ENCODE measurements at places on chromosomes 1 and 21.

GRCh38 chr1:161305867-161306519 is 3.8 kb downstream of the MPZ start:
- DNase-seq = peak; percentile 94

GRCh38 chr21:37172646-37173045 is 94.5 kb downstream of the VPS26C start:
- no peak for DNase-seq

GRCh38 chr21:33488936-33489335 is 2.6 kb downstream of the DNAJC28 start:
- DNase-seq = no peak

GRCh38 chr1:161182214-161182613 is 4.9 kb upstream of the B4GALT3 start:
- no peak for DNase-seq

DNA sequence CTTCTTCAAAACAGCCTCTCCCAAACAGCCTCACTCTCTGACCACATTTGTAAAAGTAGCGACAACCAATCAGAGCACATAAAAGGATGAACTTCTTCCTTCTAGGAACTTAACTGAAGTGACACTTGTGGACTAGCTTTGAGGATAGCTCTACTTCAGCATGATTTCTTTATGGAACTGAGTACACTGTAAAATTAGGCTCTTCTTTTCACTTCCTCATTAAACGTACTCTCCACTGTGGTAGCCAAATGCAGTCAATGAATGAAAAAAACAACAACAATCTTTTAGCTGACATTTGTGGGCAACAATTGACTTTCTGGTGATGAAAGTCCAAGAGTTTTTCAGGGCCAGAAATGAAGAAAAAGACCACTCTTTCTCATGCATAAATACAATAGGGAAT is 9.6 kb downstream of the LRRC53 start:
- no peak for DNase-seq
